CD4-positive, alpha-beta T cell treated with Interleukin-15 for 4 hours (primary cell): ENCODE measurements at places on chromosomes 7 and 10.

- DNase-seq, result no peak
Measured at GRCh38 chr10:131860806-131861440, 39.9 kb upstream of the PPP2R2D start.

DNA sequence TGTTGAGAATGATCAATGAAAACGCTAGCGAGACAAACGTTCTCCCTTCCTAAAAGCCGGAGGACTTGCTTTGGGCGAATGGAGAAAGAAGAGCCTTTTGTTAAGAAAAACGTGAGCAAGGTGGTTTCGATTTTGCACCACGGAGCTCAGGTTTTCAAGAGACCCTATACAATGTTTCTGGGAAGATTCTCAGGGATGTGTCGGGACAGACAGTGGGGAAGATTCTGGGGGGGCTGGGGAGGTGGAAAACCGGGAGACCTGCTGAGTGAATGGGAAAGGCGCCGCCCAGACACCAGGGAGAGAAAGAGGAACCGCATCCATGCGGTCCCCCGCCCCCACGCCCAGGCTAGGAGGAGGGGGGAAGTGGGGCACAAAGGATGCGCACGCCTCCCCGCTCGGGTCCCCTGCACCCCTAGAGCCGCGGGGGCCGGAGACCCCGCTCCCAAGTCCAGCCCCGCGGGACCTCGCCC, 745 bp downstream of the YWHAG start:
- peak; percentile 23 for DNase-seq

- no peak for DNase-seq
Measured at GRCh38 chr10:11609052-11609451, 2.4 kb downstream of the USP6NL start.

- DNase-seq, result no peak
Measured at GRCh38 chr10:125333209-125333591, 172.8 kb upstream of the CTBP2 start.

DNA sequence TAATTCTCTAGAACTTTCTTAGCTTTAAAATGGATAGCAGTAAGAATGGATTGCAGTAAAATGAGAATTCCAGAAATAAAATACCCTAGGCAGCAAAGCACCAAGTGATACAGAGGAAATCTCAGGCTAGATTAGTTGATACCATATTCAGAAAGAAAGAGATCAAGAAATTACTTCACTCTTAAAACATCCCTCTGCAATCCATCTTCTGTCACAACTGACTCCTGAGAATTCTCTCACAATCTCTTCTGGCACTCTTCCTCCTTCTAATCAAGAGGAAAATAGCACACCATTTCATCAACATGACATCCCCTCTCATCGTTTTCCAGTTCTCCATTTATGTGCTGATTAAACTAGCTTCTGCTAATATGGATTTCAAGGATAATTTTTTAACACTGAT, 42.2 kb upstream of the LAMB1 start:
- no peak for DNase-seq

- DNase-seq, result no peak
Measured at GRCh38 chr10:734481-734880, 45.0 kb upstream of the DIP2C start.

DNA sequence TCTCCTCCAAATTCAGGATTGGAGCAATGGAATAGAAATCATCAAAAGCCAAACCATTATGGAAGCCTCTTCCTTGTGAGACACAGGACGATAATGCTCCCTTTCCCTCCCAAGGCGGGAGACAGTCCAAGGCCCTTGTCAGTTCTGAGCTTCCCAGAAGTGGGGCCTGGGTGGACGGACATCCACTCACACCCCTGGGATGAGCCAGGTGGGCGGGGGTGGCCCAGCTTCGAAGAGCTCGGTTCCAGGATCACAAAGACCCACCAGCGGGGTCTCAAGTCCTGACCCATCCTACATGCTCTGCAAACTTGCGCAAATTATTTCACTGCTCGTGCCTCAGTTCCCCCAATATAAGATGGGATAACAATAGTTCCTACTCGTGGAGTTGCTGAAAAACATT, 10.1 kb upstream of the FOXL3 start:
- no peak for DNase-seq

DNA sequence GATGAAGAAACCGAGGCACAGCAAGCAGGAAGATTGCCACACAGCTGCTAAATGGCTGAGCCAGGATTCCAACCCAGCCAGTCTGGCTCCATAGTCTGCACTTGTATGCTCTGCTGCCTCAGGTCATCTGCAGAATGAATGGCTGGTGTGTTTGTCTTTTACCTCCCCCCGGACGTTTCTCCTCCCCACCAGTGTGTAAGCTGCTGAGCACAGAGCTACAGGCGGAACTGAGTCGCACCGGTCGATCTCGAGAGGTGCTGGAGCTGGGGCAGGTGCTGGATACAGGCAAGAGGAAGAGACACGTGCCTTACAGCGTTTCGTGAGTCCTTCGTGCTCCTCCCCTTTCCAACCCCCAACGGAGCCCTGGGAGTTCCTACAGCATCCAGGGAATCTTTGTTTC, 2.6 kb downstream of the CNPY4 start:
- no peak for DNase-seq

DNA sequence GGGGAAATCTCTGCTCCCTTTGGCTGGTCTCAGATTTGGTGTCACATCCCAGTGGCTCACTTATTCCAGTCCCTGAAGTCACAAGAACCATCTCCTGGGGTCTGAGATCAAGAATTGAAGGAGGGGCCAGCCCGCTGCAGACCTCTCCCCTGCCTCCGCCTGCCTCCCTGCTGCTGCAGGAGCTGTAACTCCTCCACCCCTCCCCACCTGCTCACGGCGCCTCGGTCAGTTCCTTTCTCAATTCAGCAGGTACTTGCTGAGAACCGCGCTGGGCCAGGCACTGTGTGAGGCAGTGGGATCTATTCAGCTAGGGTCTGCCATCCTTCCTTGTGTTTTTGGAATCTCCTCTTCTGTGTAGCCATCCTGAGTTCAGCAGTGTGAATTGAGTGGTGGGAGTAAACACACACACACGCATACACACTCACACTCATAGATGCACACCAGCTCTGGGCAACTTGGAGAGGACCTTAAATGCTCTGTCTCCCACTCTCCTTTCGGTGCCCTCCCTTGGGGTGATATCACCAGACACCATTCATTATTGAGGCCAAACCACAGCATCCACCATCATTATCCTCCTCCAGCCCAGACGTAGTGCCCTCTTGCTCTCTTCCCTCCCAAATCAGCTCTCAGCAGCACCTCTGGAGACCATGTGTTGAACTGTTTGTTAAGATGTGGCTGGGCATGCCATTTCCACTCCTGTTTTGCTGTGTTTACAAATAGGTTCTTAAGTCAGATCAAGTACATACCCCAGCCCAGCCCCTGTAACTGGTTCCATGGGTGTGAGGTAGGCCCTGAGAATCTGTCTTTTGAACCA, 22.0 kb upstream of the ANKRD2 start:
- DNase-seq, result no peak

DNA sequence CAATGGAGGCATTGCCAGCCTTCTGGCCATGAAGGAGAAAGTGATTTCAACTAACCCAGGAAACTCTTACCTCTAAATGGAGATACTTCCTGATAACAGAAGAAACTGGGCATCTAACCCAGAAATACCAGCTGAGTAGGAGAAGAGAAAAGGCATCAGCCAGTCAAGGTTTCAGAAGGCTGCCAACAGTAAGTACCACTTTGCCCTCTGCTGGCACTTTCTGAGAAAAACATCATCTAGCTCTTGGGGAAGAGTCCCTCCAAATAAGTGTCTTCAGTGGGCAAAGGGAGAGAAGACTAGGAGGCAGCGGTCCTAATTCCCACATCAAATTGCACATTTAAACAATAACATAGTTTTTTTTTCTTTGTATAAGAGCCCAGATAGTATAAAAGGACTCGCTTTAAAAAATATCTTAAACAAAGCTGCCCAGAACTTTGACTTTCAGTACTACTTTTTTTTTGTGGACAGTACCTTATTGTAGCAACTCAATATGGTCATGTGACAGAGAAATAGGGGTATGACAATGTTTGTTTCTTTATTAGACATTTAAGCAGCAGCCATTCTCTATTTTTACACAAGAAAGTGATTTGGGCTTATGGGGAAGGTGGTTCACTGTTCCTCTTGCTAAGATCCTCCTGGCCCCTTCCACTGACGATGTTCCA, 157.3 kb downstream of the CTTNBP2 start:
- no peak for DNase-seq

DNA sequence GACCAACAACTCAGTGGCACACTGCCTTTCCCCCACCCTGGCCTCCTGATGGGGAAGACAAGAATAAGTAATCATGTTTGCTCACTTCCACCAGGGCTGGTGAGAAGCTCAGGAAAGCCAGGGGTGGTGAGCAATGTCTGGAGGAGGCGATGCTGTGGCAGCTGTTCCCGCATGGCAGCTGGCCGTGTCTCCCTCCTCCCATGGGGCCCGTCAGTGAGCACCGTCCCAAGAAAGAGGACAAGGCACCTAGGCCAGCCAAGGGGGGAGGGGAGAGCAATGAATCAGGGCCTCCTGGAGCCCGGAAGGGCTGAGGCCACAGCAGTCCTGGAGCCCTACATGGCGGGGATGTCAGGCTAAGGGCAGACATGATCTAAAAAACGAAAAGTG, 69.2 kb upstream of the INSIG1 start:
- DNase-seq, result no peak

GRCh38 chr10:43396061-43396927, 12.7 kb downstream of the HNRNPF start:
- peak; percentile 62 for DNase-seq

GRCh38 chr7:100476903-100477870, 1.8 kb downstream of the TSC22D4 start:
- DNase-seq, result no peak

DNA sequence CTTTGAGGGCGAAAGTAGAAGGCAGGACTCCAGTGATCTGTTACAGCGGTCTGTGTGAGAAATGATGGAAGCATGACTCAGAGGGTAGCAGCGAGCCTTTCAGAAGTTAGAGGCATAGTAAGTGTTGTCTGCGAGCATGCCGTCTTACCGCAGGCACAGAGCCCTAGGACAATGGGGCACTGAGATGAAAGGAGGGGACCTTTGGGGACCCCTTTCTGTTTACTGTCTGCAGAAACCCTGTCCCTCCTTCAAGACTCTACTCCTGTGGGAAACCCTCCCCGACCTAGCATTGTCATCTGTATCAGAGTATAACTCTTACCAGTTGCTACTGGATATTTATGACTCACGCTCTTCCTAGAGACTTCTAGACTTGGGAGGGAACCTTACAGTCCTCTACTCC, 87.2 kb upstream of the AGK start:
- no peak for DNase-seq

GRCh38 chr7:29748286-29749099, 57.8 kb upstream of the WIPF3 start:
- DNase-seq, result no peak

- no peak for DNase-seq
Measured at GRCh38 chr10:52488606-52489485, 174.8 kb downstream of the DKK1 start.

GRCh38 chr7:114901771-114902170, 20.1 kb upstream of the MDFIC start:
- DNase-seq, result no peak
